ENCODE measurements at places on chromosomes 3 and 15. TPM values are rescaled to one million over a fixed set of nuclear protein-coding genes. Genes with fewer than 3 reads are reported as not detected.

SPTBN5 gene
- total RNA-seq, result 0.38 TPM

OR5H1 gene
- total RNA-seq, result not detected

ZPLD1 gene
- 0.15 TPM for total RNA-seq

DOCK3 gene
- total RNA-seq, result 0.08 TPM

CMTM8 gene
- total RNA-seq, result 3.3 TPM

SNAPC5 gene
- total RNA-seq, result 17.1 TPM

ITGA11 gene
- not detected for total RNA-seq

All from SJCRH30 (cell line).